ENCODE measurements at places on chromosomes 5 and 9.

- DNase-seq = peak; percentile 77
Measured at GRCh38 chr5:73519531-73520283, 21.5 kb downstream of the BTF3 start.

- peak; percentile 77 for DNase-seq
Measured at GRCh38 chr9:136978073-136978864, 965 bp downstream of the PTGDS start.

- no peak for DNase-seq
Measured at GRCh38 chr9:91837981-91838731, 111.9 kb downstream of the ROR2 start.

GRCh38 chr5:136526021-136526420 lies 160.7 kb upstream of the TRPC7 start:
- DNase-seq = no peak

DNA sequence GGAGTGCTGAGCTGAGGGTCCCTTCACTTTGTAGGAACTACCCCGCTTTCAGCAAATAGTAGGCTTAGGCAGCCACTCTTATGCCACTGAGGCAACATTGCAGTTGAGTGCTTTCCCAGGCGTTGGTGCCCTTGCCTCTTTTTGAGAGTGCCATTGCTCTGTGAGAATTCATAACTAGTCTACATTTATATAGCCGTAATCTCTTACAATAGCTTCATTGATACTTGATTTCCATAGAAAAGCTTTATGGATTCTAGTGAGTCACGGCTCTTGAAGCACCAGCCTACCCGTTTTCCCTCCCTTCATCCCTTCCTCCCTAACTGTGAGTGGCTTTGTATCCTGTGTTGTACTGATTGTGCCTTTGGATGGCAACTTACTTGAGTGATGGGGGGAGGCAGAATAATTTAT lies 283.9 kb downstream of the AOPEP start:
- no peak for DNase-seq

- no peak for DNase-seq
Measured at GRCh38 chr5:165477546-165477945, 1972.1 kb downstream of the MAT2B start.

- DNase-seq = no peak
Measured at GRCh38 chr5:178330791-178331404, 98.3 kb upstream of the PHYKPL start.

DNA sequence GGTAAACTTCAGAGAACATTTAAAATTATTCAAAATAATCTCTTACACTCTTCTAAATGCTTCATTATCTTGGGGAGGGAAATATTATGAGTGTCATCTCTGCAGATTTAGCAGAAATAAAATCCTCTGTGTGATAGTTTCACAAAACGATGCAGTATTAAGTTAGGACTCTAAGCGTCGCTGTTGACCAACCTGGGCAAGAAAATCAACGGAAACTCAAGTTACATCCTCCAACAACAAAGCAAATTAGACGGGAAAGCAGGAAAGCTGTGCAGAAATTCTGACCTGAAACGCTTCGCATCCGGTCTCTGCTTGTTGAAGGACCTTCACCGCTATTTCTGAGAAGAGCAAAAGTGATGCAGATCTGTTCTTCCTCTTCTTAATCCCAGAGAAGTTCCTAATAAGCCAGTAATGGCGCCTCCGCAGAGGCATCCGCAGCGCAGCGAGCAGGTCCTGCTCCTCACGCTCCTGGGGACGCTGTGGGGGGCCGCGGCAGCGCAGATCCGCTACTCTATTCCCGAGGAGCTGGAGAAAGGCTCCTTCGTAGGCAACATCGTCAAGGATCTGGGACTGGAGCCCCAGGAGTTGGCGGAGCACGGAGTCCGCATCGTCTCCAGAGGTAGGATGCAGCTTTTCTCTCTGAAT lies at the start of gene PCDHGA6:
Gene PCDHGA6 (plus strand): TSS at position 219 of the 645 bp plus-strand sequence. CDS start 193 bp downstream, at position 412.
- no peak for DNase-seq

DNA sequence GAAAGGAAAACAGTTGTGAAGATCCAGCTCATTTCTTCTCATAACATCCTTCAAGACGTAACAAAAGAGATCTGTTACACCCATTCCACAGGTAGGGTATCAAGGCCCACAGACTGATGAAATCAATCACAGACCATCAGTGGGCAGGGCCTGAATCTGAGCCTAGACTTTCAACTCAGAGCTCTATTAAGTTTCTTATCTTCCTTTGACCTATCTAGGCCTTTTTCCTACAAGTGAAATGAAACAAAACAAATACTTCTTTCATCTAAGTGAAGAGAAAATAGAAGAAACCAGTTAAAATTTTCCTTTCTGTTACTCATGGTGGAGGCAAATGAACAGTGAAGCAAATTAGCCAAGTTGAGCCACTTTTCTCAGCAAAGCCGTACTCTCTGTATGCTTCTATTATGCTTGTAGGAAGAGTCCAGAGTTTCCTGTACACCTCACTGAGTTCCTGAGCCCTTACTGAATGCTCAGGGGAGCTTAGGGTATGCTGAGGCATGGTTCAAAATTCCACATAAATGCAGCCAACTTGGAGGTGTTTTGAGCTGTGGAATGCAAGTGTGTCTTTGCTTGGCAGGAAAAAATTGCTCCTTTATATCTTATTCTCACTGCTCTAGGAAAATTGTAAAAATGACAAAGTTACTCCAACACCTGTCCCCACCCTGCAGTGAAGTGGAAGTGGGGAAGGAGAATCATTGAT lies 91.9 kb downstream of the FEM1C start:
- no peak for DNase-seq

DNA sequence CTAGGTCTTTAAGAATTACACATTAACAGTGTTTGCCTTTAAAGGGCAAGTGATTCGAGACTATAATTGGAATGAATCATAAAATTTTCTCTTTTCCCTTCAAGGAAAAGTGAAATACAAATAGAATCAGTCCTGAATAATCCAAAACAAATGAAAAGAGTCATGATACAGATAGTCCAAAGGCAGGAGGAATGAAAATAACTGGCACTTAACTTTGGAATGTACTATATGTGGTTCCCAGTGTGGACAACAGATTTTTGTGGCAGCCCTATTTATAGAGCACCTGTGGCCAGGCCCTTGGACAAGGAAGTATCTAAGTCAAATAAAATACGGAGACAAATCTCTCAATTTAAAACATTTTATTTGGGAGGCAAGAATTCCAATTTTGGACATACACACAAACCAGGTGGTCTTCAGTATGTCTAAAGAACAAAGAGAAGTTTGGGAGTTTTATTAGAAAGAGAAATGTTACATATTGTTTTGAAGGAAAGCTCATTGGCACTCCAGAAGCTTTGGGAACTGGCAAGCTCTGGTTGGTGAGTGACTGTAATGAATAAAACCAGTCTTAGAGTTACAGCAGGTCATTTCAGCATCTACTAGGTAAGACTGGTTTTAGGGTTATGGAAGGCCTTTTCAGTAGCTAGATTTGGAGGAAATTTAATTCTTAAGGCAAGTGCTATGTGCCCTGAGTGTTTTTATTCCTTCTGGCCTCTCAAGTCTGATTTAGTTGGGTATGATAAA lies 116.0 kb upstream of the PAM start:
- DNase-seq = no peak

DNA sequence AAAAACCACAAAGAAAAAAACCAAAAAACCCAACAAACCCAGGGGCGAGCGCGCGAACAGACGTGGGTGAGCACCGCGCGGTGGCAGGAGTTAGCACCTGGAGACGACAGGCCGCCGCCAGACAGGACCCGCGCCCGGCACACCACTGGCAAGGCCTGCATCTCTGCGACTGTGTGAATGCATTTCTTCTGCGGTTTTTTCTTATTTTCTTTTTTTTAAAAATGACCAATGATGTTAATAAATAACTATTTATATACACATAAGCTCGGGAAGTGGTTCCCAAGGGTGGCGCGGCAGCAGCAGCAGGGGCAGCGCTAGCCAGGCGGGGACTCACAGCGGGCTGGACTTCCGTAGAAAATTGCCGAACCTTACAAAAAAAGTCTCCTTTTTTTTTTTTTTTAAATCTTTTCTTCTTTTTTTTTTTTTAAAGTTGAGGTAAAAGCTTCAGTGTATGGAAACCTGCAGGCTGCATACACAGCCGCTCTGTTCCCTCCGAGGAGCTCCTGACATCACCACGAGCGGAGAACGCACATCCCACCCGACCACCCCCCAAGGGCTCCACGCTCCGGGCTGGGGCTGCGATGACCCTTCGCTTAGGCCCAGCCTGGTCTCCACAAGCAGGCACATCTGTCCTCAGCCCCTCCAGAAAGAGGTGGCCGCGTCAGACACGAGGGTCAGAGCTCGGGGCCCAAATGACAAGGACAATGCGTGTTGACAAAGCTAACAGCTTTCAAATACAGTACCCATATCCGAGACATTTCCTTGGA lies 7.4 kb downstream of the BRD3OS start:
- no peak for DNase-seq

DNA sequence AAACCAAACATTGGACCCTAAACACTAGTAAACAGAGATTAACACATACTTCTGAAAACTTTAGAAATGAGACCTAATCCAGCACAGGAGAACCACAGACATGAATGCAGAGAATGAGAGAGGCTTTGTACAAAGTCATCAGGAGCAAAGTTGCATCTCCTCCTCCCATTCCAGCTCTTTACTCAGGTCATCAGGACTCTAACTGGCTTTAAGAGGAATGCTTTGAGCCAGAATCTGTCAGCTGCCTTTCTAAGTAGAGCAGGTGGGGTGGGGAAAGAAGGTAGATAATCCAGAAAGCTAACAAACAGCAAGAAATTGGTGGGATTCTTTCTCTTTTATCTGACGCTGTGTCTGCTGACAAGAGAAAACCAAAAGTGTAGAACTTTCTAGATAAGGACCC lies 582.7 kb upstream of the DMAC1 start:
- DNase-seq = no peak

DNA sequence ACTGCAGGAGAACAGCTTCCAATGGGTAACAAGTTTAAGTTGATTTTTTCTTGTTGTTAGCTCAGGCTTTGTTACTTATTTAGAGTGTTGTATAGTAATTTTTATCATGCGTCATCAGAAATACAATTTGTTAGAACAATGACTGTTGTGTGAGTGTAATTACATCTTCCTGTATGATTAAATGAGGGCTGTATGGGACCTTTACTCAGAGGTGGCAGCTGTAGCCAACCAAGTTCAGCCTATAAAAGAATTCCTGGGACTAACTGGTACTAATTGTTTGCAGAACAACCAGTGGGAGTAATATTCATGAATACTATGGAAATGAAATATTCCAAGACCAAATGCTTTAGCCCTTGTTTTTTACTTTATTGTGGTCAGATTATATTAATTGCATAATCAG lies 30.8 kb upstream of the TJP2 start:
- DNase-seq = no peak

DNA sequence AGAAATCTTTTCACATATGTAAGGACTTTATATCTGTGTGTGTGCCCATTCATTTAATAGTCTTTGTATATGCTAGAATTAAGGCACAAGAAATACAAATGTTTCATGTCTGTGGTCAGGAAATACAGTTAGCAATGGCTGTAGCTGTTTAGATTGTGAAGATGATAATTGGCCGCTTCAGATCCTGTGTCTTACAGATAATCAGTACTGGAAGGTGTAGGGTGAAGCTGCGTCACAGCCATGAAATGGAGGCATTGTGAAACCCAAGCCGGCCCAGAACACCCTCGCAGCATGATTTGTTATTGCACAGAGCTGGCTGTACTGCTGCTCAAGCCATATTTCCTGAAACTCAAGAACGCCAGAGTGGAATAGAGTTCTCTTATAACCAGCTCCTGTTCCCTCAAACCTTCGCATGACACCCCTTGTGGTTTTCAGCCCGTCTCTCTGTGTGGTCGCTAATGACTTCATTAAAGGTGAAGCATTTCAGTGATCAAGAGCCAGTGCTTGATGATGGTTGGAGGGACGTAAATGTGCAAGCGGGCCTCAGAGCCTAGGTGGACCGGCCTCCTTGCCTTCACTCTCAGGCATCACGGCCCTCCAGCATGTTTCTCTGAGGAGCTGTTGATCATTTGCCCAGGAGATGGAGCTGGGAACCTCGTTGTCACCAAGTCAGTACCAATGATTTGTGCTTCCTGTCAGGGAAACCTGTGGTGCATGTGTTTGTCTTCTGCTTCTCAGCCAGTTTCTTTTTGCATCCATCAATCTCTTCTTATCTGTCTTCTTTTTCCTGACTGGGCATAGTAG lies 80.1 kb downstream of the F2RL2 start:
- peak; percentile 62 for DNase-seq

GRCh38 chr5:21862986-21863385 lies 990.2 kb downstream of the CDH12 start:
- no peak for DNase-seq

DNA sequence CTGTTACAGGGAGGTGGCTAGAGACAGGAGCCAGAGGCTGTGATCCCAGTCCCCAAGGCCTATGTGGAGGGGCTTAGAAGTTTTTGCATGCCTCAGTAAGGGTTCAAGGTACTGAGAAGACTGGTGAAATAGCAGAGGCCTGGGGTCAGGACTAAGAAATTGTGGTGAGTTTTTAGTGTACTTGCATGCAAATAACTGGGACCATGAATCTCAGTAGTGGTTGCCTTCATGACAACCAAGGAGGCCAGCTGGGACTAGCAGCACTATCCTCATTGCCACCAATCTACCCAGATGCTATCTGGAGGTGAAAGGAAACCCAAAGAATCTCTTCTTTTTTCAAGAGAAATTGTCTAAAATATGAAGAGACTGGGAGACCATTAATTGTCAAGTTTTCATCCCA lies 395.1 kb downstream of the CETN3 start:
- DNase-seq = no peak

GRCh38 chr9:113370806-113371325 lies 5.9 kb downstream of the HDHD3 start:
- no peak for DNase-seq

DNA sequence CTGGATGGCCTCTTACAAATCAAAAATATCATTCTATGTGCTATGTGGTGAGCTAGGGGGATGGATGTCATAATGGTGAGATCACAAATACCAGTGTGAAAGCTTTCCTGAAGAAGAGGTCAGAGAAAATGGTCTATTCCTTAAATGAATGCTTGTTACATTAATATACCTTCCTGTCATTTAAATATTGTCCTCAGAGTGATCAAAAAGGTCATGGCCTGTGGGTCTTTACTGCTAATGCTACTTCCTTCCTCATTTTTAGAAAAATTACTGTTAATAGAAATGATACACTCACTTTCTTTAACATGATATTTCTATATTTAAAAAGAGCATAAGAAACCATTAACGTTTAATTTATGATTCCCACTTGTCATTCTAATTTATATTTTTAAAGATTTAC lies 9.7 kb downstream of the OMD start:
- no peak for DNase-seq

DNA sequence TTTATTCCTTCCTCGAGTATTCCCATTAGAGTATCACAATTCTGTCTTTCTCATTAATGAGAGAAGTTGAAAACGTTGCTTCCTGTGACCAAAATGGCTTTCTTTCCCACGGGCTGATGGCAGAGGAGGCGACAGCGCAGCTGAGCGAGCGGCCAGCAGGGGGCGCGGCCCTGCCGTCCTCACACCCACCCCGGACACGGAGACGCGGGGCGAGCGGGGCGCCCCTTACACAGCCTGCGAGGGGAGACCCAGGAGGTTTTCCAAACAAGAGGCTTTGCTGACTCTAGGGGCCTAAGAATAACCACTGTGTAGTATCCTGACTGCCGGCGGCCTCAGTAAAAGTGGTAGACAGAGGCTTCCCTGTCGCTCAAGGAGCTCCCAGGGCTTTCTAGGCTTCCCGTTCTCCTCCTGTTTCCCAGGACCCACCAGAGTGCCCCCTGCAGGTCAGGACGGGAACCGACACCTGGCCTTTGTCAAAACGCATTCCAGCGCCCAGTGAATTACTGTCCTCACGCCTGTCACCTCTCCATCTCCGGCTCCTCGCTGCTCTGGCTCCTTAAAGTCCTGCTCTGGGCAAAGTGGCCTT lies 27.3 kb upstream of the FGF1 start:
- peak; percentile 94 for DNase-seq

- DNase-seq = no peak
Measured at GRCh38 chr5:32095261-32095671, 78.9 kb downstream of the GOLPH3 start.

GRCh38 chr9:100729336-100729895 lies 151.5 kb downstream of the CAVIN4 start:
- DNase-seq = no peak
